ENCODE measurements at places on chromosomes 5 and 9.

DNA sequence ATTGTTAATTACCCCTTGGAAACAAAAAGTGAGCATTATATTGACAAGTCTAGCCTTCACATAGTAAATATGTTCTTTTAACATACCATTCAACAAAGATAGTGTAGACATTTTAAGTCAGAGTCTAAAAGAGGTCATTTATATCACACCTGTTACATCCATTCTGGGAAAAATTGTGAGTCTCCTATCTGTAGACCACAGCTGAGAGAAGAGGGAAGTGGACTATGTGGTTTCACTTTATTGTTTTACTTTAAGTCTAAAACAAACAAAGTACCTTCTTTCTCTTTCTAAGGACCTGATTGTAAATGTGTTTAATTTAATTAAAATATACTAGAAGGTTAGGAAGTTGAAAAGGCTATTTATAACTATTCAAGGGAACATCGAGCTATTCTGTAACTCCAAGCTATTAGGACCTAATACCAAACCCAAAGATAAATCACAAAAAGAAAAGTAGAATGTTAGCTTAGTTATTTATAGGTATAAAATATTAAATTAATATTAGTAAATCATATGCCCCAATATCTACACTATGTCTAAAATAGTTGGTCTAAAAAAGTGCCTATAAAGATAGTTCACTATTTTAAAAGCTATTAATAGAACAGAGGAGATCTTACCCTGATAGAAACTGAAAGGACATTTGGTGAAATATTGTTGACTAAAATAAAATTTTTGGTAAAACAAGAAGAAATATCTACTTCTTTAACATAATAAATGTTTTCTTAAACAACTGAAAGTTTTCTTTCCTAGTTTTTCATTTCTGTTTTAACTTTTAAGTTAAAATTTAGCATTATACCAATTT, 134.9 kb downstream of the TMEM167A start:
- no peak for DNase-seq

DNA sequence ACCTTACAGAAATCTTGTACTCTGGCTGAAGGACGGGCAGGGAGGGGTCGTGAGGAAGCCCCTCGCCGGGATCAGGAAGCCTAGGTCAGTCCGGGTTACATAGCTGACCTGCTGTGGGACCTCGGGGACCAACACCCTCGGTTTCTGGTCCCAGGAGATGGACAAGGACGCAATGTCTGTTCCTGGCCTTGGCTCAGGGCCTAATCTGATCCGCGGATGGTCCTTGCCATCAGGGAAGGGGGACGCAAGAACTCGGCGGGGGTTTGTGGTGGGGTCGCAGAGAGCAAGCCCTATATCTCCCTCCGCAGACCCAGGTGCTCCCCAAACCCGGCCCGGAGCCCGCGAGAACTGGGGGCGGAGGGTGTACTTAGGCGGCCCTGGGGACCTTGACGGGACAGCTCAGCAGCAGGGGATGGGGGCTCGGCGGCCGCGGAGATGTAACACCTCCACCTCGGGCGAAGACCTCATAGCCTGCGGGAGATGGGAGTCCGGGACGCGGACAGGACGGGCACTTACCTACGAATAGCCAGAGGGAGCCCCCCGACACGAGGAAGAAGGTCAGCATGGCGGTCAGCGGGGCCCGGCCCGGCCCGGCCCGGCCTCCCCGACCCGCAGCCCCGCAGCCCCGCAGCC, 353 bp downstream of the ACSL6 start:
- DNase-seq, result no peak

- no peak for DNase-seq
Measured at GRCh38 chr5:139181322-139181730, 16.8 kb downstream of the SIL1 start.

DNA sequence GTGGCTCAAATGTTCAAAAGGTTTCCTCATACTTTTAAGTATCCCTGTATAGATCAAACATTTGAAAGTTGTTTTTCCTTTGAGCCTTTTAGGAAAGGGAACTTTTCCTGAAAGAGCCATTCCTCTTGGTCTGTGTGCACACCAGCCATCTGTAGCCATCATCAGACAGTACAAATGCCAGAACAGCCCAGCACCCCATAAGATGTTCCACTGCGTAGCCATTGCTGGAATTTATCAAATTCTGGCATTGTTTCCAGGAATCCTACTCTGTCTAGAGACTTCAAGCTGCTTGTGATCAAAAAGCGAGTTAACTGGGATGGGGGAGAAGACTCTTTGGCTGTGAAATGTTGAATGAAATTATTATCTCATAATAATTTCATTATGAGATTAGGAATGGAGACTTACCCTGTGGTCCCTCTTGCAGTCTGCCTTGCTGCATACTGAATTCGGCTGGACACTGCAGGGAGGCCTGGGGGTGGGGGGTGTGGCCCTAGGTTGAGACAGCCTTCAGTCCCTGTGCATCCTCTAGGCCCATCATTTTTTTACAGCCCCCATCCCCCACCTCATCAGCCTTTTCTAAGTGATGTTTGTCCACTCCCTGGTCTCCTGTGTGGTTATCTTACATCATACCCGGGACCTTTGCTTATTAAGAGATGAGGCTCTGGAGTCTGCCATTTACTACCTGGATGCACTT, 99.8 kb downstream of the RALGPS1 start:
- DNase-seq, result no peak

- no peak for DNase-seq
Measured at GRCh38 chr5:62536783-62537182, 41.8 kb upstream of the LRRC70 start.

- no peak for DNase-seq
Measured at GRCh38 chr5:115098041-115098702, 71.5 kb downstream of the TRIM36 start.

DNA sequence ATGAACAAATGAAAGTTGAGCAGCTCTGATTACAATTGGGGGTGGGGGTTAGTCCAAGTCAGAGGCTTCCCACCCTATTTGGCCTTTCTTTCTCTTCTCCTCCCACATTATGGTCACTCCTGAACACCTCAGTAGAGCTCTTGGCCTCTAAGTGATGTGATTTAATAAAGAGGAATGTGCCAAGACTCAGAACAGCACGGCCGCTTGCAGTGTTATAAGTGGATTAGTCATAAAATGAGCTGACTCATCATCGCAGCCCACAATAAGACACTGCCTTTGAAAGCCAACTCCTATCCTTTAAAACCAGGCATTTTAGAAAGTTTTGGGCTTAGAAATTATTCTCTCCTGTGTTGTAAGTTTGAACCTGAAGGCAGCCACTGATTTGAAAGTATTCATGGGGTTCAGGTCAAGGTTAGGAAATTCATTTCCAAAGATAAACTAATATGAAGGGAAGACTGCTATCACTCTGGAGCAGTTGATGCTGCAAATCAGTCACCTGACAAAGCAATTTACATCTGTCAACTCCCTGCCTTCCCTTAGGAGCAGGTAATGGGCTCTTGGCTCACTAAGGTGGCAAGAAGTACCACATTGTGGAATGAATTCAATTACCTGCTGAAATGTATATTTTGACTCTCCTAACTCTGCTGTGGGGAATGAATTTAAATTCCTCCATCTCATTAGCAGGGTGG, 283.6 kb upstream of the NMUR2 start:
- no peak for DNase-seq

DNA sequence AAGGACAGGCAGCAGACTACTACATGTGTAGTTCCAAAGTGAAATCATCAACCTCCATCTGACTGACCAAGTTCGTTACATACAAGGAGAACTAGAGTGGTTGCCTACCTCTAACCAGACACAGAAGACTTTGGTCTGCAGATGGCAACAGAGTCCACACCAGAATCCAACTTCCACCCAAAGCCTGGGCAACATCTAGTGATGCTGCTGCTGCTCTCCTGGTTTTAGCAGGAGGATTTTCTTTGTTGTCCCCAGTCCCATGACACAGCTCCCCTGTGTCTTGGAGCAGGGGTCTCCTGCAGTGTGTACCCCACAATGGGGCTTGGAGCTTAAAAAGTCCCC, 46.4 kb upstream of the APC start:
- DNase-seq, result no peak

DNA sequence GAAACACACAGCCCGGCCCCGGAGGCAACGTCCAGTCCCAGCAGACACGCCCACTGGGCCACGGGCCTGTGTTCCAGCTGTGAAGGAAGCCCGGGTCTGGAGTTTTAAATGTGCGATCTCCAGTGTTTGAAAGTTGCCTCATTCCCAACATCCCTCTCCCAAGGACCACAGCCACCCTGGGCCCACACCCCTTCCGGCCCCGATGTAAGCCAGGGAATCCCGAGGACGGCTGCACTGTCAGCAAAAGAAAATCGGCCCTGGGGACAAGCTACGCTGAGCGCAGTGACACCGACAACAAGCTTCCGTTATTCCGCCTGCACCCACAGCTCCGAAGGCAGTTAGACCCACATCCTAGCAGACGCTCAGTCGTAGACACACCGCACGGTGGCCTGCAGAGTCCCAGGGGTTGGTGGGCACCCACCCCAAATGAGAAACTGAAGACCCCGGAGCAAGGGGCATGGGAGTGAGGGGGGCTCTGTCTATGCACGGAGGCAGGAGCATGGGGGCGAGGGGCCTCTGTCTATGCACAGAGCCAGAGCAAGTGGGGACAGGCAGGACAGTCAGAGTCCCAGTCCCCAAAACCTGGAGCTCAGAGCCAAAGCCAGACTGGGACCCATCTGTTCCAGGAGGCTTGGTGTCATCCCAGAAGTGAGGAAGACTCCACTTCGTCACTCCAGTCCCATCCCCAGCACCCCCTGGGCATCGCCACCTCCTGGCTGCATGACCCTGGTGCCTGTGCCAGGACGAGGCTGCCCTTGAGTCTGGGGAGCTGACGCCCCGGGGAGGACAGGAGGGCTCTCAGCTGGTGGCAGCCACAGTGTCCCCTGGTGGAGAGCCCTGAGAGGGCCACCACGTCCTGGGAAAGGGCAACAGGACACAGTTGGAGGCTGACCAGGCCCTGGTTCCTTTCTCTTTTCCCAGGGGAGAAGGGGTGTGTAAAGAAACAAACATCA, 23.4 kb downstream of the GLT6D1 start:
- DNase-seq, result no peak

GRCh38 chr9:37936965-37937364, 33.0 kb upstream of the SLC25A51 start:
- no peak for DNase-seq

DNA sequence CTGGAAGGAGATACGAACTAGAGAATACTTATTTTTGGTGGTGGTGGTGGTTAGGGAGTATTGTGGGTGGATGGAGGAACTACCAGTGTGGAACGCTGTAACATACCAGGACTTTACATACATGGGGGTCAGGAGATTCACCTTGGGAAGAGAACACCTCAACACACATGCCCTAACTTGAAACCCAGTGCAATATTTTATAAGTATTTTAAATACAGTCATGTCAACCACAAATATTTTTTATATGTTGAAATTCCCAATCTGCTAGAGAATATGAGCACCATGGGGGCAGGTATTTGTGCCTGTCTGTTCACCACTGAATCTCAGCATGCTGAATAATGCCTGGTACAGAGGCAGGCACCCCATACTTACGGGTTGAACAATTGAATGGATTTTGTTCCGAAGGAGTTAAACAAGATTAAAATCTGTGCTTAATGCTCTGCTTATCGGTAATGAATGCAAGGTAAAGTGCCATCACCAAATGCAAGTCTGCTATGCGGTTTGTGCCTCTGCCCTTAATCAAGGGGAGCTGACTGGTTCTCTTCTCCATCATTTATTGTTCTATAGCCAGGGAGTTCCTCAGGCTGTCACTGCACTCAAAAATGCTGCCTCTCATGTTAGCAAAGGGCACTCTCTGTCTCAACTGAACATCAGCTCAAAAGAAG, 65.3 kb downstream of the RASEF start:
- no peak for DNase-seq

DNA sequence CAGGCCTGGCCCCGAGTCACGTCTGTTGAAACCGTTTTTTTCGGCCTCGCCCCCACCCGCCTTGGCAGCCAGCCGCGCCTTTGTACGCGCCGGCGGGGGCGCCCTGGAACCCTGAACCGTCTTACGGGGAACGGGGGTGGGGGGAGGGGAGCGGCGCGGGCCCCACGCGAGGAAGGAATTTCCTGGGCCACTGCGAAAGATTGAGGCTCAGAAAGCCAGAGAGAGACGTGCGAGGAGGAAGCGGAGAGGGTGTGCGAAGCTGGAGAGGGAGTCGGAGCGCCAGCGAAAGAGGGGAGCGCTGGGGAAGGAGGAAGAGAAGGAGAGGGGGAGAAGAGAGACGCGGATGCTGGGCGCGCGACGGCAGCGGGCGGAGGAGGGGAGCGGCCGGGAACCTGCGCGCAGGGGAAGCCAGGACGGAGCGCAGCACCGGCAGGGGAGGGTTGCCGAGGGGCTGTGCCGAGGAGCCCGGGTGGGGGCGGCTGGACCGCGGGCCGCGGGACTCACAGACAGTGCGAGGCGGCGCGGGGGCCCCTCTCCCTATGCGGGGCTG, 4.6 kb upstream of the PRDM12 start:
- DNase-seq, result no peak

GRCh38 chr5:322281-322941, 897 bp downstream of the AHRR start:
- no peak for DNase-seq

DNA sequence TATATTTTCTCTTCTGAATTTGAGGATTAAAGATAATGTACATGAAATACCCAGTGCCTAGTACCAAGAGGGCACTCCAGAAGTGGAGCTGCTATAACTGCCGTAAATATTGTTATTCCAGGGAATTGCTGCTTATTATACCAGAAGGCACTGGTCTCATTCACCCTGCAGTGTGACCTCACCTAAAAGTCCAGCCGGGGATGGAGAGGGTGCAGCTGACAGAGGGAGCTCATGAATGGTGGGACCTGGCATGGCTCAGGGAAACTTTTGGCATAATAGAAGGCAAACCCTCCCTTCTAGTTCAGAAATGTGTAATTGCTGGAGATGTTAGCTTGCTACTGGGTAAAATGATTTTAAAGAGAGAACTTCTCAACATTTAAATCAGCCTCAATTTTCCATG, 108.5 kb downstream of the MVB12B start:
- no peak for DNase-seq

DNA sequence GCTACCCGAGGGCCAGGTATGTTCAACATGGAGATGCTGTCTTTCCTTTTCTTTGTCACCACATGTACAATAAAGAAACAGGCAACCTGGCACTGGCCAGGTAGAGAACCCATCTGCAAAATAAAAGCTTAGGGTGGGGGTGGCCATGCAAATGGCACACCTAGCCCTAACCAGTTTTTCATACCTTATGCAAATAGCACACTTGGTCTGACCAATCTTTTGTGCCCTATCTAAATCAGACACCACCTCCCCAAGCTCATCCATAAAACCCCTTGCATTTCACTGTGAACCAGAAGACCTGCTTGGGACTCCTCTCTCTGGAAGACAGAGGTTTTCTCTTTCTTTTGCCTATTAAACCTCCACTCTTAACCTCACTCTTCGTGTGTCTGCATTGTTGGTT, 33.9 kb downstream of the JAKMIP2 start:
- DNase-seq, result no peak

DNA sequence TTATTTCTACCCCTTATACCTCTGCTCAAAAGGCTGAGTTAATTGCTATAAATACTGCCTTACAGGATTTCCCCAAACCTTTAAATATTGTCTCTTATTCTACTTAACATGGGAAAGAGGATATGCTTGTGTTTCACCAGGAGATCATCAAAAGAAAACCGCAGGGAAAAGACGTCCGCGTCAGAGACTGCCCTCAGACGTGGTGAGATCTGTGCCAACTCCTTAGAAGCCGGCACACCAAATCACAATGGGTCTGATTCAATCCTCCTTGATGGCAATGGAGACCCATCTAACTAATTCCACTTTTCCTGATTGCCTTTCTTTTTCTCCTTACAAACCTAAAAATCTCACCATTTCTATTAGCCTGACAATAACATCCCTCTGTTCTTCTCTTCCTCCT, 55.0 kb downstream of the SH3PXD2B start:
- no peak for DNase-seq

GRCh38 chr9:87792831-87793288, 66.9 kb downstream of the CTSL start:
- no peak for DNase-seq

GRCh38 chr5:133851521-133851920, 116.9 kb downstream of the C5orf15 start:
- DNase-seq, result no peak

Measured in stimulated activated CD8-positive, alpha-beta memory T cell treated with anti-CD3 and anti-CD28 coated beads, Interleukin-7, amount 100 ng/mL, for 1 hour (primary cell).